ENCODE measurements at places on chromosomes 7 and 10.

- DNase-seq: no peak
These were observed 1293.5 kb downstream of the XPNPEP1 start for GRCh38 chr10:108629834-108630233.

GRCh38 chr10:72068901-72069446 is 19.4 kb downstream of the SPOCK2 start:
- no peak for DNase-seq

- no peak for DNase-seq
These were observed 156.4 kb downstream of the FZD1 start for GRCh38 chr7:91420606-91421005.

GRCh38 chr7:18693406-18693805 is 197.9 kb downstream of the HDAC9 start:
- no peak for DNase-seq

DNA sequence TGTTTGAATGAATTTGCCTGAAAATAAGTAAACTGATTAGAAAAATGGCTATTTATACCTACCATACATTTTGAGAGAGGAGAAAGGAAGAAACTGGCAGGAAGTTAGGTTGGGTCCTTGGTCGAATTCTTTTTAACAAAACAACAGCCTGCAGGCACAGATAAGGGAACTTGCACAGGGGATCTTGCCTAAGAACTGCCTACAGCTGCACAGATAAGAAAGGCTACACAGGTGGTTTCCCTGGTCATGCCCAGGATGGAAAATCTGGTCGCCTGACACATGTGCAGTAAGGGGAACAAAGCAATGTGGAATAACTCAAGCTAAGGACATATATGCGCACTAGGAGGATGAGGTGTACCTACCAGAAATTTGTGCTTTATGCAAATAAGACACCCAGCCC is 732.1 kb upstream of the POT1 start:
- no peak for DNase-seq

GRCh38 chr7:104011829-104012228 is 22.4 kb upstream of the RELN start:
- DNase-seq: no peak

- no peak for DNase-seq
These were observed 130.1 kb downstream of the NT5C2 start for GRCh38 chr10:103062854-103063590.

DNA sequence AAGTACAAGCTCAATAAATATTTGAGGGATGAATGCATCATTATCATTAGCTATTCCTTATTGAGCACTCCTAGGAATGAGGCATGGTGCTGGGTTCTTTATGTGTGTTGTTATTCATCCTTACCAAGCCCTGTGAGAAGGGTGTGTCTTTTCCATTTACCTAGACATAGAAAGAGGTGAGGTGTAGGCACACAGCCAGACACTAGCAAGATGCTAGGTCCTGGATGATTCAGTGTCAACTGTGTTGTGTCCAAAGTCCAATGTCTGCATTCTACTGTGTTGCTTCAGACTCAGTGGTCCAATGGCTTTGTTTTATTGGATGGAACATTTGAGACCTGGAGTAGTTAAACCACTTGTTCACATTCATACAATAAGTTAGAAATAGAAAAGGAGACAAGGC is 605.5 kb downstream of the LRMDA start:
- no peak for DNase-seq

DNA sequence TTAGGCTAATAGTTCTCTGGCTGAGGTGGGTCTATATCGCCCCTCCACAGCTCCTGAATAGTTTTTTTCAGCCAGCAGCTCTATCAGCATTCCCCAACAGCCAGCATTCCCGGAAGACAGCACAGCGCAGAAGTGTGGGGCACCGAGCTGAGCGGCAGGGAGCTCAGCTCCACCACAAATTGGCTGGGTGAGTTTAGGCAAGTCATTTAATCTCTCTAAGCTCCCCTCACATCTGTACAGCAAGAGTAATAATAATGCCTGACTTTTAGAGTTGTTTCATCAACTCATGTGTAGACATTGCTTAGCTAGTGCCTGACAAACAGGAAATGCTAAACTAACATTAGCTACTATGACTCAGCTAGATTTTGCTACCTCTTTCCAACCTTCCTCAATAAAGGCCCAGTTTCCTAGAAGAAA is 247.9 kb upstream of the PTN start:
- DNase-seq: no peak

GRCh38 chr10:113537672-113538071 is 15.2 kb upstream of the HABP2 start:
- DNase-seq: no peak

- DNase-seq: no peak
These were observed 85.2 kb upstream of the PDSS1 start for GRCh38 chr10:26612151-26612915.

GRCh38 chr10:122981066-122981464 is 864 bp downstream of the PSTK start:
- no peak for DNase-seq

DNA sequence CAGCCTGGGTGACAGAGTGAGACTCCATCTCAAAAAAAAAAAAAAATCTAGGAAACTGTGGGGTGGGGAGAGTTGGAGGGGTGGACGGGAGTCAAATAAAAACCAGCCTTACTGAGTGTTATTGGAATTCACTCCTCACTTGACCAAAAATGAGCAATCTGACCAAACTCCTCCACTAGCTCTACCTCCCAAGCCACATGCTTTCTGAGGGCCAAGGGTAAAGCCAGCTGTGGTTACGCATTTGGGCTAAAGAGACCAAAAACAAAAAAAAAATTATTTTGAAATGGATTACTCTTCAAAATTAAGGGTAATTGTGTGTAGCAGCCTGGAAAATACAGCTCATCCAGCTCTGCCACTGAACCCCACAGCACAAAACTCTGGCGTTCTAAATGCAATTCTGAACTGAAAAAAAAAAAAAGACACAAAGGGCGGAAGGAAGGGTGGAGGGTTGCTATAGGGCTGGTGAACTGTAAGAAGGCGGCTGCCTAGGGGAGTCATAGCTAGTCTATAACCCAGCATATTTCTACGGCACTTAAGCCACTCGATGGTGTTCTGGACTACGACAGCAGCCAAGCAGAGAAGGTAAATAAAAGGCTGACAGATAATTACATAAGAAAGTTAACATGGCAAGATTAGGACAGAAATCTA is 7.8 kb downstream of the ELMO1 start:
- DNase-seq: no peak

DNA sequence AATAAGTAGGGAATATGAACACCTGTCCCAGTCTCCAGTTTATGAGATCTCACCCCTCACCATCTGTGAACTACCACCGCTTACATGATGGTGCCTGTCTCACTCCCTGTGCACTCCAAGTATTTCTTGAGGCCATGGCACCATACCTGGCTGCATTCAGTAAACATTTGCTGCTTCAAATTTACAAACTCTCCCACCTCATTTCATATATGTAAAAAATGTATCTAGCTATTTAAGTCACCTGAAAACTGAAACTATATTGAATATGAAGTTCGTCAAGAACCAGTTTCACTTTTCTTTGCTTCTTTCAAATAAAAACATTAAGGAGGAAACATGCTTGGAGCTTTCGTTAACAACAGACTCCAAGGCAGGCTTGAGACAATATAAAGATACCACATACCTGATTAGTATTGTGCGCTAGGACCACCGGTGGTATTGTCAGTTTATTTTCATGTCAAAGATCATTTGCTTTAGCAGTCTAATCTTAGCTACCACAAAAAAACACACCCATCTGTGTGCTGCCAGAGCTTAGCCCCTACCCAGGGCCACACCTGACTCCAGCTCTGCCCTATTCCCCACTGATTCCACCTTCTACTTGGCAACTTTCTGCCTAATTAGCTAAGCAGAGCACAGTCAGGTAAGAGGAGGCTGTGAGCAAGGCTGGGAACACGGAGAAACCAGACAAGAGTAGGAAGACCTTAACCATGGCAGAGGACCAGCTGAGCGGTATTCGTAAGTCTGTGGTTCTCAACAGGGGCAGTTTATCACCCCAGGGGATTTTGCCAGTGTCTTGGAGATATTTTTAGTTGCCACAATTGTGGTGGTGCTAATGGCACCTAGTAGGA is 92.0 kb downstream of the ZFAND4 start:
- peak; percentile 37 for DNase-seq

GRCh38 chr10:118978316-118978997 is 51.1 kb upstream of the NANOS1 start:
- no peak for DNase-seq

DNA sequence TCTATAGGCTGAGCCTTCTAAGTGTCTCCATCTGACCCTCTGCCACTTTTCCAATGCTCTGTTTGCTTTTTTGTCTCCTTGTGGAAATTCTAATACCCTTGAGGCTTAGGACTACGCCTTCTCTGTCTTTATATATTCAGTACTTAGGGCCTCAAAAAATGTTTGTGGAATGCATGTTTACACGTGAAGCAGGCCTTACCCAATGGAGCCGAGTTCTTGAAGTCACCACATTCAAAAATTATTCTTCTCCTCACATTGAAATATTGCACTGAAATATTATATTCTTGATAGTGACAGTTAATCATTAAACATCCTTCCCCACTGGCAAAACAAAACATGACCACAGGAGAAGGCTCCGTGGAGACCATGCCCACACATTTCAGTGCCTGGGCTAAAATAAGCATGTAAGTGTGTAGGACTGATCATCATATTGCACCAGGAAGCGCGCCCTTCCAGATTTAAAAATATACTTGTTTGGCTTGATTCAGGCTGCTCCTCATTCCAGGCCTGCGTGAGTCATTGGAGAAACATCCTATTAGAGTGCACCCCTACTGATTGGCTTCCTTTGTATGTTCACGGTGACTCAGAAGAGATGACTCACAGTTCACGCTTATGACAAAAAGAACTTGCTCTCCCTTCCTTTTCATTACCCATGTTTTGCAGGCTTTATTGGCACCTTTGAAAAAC is 307.4 kb upstream of the AOAH start:
- DNase-seq: no peak

- DNase-seq: no peak
These were observed 134.9 kb upstream of the RSU1 start for GRCh38 chr10:16952080-16952479.

- DNase-seq: no peak
These were observed 80.0 kb downstream of the NRCAM start for GRCh38 chr7:108376206-108376605.

- no peak for DNase-seq
These were observed 419.4 kb upstream of the CELF2 start for GRCh38 chr10:10598297-10598696.

GRCh38 chr10:93958834-93959233 is 34.9 kb upstream of the PLCE1 start:
- DNase-seq: no peak

DNA sequence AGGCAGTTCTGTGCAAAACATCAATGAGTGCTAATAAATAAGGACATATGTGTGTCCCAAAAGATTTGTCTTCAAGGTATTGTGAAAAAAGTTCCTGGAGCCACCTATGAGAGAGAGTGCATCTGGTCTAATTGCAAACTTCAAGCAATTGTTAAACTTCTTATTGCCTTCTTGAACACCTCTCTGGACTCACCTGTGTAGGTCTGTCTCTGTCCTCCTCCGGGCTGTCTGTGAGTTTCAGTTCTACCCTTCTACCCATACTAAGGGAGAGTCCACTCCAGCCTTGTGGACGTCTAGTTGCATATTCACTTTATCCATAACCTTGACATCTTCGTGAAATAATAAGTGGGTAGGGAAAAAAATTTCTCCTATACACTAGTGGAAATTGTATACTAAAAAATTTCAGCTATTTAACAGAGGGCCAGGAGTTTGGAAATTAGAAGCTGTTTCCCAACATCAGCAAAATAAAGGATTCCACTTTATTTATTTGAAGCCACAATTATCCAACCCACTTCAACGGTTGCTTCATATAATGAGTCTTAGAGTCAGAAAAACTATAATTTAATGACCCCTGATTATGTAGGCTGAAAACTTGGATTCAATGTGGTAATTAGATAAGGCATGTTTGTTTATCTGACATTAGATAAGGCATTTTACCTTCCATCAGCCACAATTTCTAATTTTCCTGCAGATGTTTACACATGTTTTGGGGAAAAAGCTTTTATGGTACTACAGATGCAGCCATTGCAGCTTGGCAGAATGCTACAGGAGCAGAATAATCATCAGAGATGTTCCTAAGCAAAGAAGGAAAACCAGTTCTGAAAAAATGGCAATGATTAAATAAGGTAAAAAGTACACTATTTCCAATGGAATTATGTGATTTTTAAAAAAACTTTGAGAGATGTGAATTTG is 150.8 kb upstream of the FAM3C start:
- DNase-seq: no peak

All from activated CD4-positive, CD25-positive, alpha-beta regulatory T cell treated with anti-CD3 and anti-CD28 coated beads, Interleukin-2, amount 50 U/mL, for 72 hours (primary cell).